ENCODE measurements at places on chromosomes 11 and 22. TPM values are rescaled to one million over a fixed set of nuclear protein-coding genes. Genes with fewer than 3 reads are reported as not detected.

- no peaks in the 10 kb centered on the region for H3K27me3 ChIP-seq
- DNase-seq, result no peak
- no peaks in the 10 kb centered on the region for H3K4me1 ChIP-seq
- H3K4me3 ChIP-seq, result no peak overlapping the region
Measured at GRCh38 chr22:43542681-43543521, 131.1 kb downstream of the MPPED1 start.

DNA sequence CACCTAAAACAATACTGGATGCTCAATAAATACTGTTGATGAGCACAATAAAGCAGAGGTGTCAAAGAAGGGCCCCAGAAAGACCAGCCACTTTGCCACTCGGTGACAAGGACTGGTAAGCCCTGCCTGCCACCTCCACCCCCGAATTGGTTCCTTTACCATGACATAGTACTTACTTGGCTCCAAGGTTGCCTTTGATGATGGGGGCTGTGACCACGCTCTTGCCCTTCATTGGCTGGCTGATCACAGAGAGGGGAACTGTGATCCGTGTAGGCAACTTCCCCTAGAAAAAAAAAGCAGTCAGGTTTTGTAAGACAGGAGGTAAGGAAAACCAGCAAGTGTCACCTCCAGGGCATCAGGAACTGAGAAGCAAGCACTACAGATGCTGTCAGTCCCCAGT is 29.7 kb downstream of the NFRKB start:
- no peak overlapping the region for H3K27ac ChIP-seq
- H3K4me3 ChIP-seq, result no peak overlapping the region
- no peaks in the 10 kb centered on the region for H3K36me3 ChIP-seq
- no peaks in the 10 kb centered on the region for H3K27me3 ChIP-seq
- no peaks in the 10 kb centered on the region for H3K4me1 ChIP-seq

GRCh38 chr22:50551160-50551752 is 5.6 kb downstream of the KLHDC7B start:
- no peak overlapping the region for H3K27ac ChIP-seq
- DNase-seq, result no peak
- no peaks in the 10 kb centered on the region for H3K36me3 ChIP-seq
- no peaks in the 10 kb centered on the region for H3K27me3 ChIP-seq

- H3K27ac ChIP-seq, result no peak overlapping the region
- H3K4me3 ChIP-seq, result no peak overlapping the region
- DNase-seq, result no peak
Measured at GRCh38 chr11:95268391-95268790, 37.4 kb upstream of the SESN3 start.

DNA sequence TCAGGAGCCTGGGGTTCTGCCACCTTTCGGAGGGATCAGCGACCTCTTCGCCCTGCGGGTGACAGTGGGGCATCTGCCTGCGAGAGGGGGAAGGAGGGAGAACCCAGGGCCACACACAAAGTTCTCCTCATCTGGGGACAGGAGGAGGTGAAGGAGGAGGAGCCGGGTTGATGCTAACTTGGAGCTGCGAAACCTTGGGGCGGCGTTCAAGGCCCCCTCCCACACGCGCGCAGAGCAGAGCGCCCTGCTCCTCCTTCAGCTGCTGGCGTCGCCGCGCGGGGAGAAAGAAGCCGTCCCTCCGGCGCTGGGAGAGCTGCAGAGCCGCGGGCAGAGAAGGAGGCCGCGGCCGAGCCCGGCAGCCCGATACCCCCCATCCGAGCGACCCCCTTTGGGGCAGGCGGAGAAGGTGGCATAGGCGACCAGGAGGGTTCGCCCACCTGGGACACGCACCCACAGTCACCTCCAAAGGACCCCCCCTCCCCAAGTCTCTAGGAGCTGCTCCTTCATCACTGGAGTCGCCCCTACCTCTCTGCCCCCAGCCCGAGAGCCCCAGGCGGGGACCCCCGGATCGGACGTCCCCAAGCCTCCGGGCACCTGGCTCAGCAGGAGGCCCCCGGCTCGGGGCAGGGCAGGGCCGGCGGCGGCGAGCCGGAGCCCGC is at the start of gene RASD2:
Gene RASD2 (plus strand): TSS at position 237 of the 659 bp plus-strand sequence. CDS start 5,979 bp downstream, outside the sequence.
- H3K27me3 ChIP-seq, result no peaks in the 10 kb centered on the region
- DNase-seq, result no peak
- H3K4me3 ChIP-seq, result peak within 1 kb of the TSS; percentile 56
- H3K27ac ChIP-seq, result no peak within 1 kb of the TSS
- H3K36me3 ChIP-seq, result no peaks in the 10 kb centered on the region
- no peaks in the 10 kb centered on the region for H3K4me1 ChIP-seq

- H3K4me1 ChIP-seq, result no peaks in the 10 kb centered on the region
- no peak for DNase-seq
- H3K36me3 ChIP-seq, result no peaks in the 10 kb centered on the region
Measured at GRCh38 chr11:43674560-43674959, 6.0 kb upstream of the HSD17B12 start.

DNA sequence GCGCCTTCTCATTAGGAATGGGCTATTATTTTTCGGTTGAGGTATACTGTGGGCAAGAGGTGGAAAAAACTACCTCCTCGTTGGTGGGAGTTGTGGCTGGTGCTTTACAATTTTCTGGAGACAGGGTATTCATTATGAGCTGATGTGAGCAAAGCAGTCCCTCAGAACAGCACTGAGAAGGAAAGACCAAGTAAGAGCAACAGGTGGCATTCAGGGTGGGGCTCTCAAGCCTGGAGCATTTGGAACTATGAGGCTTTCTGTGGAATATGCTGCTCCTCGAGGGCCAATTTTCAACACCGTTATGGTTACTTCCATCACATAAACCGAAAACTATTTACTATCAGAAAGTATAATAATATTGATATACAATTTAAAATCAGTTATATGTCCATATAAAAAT is 3.7 kb downstream of the SNX19 start:
- H3K36me3 ChIP-seq, result peaks cover 20% of the 10 kb centered on the region
- DNase-seq, result no peak
- H3K27me3 ChIP-seq, result no peaks in the 10 kb centered on the region
- no peak overlapping the region for H3K27ac ChIP-seq
- H3K4me1 ChIP-seq, result no peaks in the 10 kb centered on the region

- H3K4me1 ChIP-seq, result peaks cover 51% of the 10 kb centered on the region
- H3K27me3 ChIP-seq, result no peaks in the 10 kb centered on the region
- peak overlapping the region; percentile 99 for H3K27ac ChIP-seq
- DNase-seq, result no peak
- no peaks in the 10 kb centered on the region for H3K36me3 ChIP-seq
Measured at GRCh38 chr11:6321961-6322362, 1.7 kb upstream of the CAVIN3 start.

- no peak for DNase-seq
- no peaks in the 10 kb centered on the region for H3K27me3 ChIP-seq
- peak overlapping the region; percentile 38 for H3K27ac ChIP-seq
- H3K4me1 ChIP-seq, result no peaks in the 10 kb centered on the region
- peaks cover 60% of the 10 kb centered on the region for H3K36me3 ChIP-seq
Measured at GRCh38 chr11:119081682-119082260, 2.9 kb upstream of the HMBS start.

DNA sequence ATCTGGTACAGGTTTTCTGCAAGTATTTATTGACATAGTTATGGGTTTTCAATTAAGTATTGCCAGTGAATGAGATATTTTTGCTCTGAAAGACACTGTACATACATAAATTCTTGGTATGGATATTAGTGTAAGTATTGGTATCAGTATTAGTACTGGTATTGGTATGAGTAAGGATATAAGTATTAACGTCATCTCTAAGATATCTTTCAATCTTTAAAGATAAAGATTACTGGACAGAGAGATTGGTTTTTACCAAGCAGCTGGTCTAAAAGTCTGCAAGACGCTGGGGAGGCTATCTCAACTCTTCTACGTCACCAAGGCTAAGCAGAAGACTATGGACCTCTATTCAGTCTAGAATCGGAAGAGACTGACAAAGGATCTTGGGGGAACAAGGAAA is 234.5 kb downstream of the NXPE2 start:
- no peaks in the 10 kb centered on the region for H3K27me3 ChIP-seq
- H3K4me3 ChIP-seq, result no peak overlapping the region
- H3K36me3 ChIP-seq, result no peaks in the 10 kb centered on the region
- H3K4me1 ChIP-seq, result no peaks in the 10 kb centered on the region
- H3K27ac ChIP-seq, result no peak overlapping the region
- no peak for DNase-seq

DNA sequence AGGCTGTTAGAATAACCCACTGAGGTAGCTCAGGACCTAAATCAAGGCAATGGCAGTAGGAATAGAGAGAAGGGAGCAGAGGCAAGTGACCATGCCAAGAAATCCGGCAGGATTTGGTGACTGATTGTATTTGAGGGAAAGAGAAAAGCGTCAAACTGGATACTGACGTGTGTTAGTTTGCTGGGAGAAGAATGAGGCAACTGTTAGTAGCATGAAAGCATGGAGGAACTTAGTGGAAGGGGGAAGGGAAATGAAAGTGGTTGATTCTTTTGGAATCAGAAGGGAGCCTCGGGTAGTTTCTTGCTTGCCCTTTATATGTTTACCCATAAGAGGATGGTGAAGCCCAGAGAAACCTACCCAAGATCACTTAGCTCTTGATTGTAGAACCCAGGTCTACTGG is 8.3 kb downstream of the PPFIBP2 start:
- no peaks in the 10 kb centered on the region for H3K27me3 ChIP-seq
- no peaks in the 10 kb centered on the region for H3K36me3 ChIP-seq
- DNase-seq, result no peak
- H3K4me1 ChIP-seq, result peaks cover 44% of the 10 kb centered on the region
- H3K27ac ChIP-seq, result peak overlapping the region; percentile 87
- no peak overlapping the region for H3K4me3 ChIP-seq

DNA sequence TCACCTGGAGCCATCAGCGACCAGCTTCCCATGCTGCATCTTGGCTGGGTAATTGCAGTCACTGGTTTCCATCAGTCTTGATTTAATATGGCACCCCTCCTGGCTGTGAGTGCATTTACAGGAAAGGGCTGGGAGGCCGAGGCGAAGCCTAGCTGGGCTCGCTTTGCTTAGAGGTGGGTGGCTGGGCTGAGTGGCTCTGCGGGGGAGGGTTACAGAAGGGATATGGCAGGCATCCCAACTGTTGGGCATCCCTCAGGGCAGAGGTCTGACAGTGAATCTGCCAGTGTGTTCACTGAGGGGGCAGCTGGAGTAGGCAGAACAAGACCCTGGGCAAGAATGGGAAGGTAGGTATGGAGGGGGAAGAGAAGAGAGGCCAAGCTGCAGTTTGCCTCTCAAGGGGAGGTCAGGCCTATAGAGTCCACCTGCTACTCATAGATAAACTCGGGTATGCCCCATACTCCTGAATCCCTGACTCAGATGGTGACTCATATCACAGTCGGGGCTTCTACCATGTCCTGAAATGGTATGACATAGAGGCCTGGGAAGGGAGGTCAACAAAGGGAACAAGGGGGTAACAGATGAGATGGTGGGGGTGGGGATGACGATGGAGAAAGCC is 77.5 kb upstream of the PHOX2A start:
- no peaks in the 10 kb centered on the region for H3K4me1 ChIP-seq
- no peaks in the 10 kb centered on the region for H3K27me3 ChIP-seq
- H3K27ac ChIP-seq, result no peak overlapping the region
- no peak for DNase-seq
- H3K4me3 ChIP-seq, result no peak overlapping the region

- no peaks in the 10 kb centered on the region for H3K36me3 ChIP-seq
- no peaks in the 10 kb centered on the region for H3K27me3 ChIP-seq
- no peak for DNase-seq
- no peak overlapping the region for H3K4me3 ChIP-seq
Measured at GRCh38 chr11:95365348-95365747, 134.3 kb upstream of the SESN3 start.

- no peaks in the 10 kb centered on the region for H3K4me1 ChIP-seq
- DNase-seq, result no peak
- H3K27me3 ChIP-seq, result no peaks in the 10 kb centered on the region
- no peak overlapping the region for H3K4me3 ChIP-seq
Measured at GRCh38 chr11:57546869-57547475, 9.6 kb downstream of the SMTNL1 start.

GRCh38 chr22:46422896-46423295 is 87.4 kb downstream of the TRMU start:
- no peak overlapping the region for H3K27ac ChIP-seq
- no peak overlapping the region for H3K4me3 ChIP-seq
- no peaks in the 10 kb centered on the region for H3K36me3 ChIP-seq
- DNase-seq, result no peak

DNA sequence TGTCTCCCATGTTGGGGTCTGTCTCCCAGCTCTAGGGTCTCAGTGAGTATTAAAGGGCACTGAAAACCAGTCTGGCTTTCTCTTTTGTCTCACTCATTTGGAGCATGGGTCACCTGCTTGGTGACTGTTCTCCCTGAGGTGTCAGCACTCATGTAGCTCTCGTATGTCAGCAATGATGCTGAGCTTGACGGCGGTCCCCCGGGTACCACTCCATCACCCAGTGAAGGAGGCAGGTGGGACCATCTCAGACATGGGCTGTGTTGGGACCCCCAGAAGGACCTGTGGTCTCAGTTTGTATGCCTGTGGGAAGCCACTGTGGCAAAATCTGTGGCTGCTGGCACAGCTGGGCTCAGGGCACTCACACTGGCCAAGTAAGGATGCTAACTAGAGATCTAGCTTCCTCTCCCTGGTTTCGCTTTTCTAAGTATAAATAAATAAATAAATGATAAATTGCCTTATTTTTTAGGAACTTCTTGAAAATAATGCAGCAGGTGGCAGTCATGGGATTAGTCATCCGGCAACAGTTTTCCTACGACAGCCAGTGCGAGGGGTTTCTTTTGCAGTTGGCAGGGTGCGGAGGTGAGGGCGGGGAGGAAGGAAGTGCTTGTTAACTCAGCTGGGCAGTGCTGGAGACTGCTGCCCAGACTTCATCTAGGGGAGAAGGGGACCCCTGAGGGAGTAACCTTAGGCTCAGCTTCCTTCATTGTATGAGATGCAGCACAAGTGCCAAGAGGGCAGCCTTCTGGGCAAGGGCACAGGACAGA is 48.8 kb downstream of the OSBP2 start:
- no peaks in the 10 kb centered on the region for H3K27me3 ChIP-seq
- no peak overlapping the region for H3K27ac ChIP-seq
- no peak overlapping the region for H3K4me3 ChIP-seq

- no peak overlapping the region for H3K4me3 ChIP-seq
- no peaks in the 10 kb centered on the region for H3K4me1 ChIP-seq
- no peaks in the 10 kb centered on the region for H3K27me3 ChIP-seq
- H3K36me3 ChIP-seq, result no peaks in the 10 kb centered on the region
- H3K27ac ChIP-seq, result no peak overlapping the region
Measured at GRCh38 chr11:35375332-35376117, 43.8 kb downstream of the SLC1A2 start.

- no peaks in the 10 kb centered on the region for H3K27me3 ChIP-seq
- DNase-seq, result peak; percentile 90
- peak within 1 kb of the TSS; percentile 48 for H3K4me3 ChIP-seq
- H3K4me1 ChIP-seq, result peaks cover 26% of the 10 kb centered on the region
- no peaks in the 10 kb centered on the region for H3K36me3 ChIP-seq
Measured at GRCh38 chr11:57761301-57762234, at the start of gene CTNND1. CTNND1 (plus strand) TSS chr11:57761802; CDS start chr11:57791479, 29,677 bp downstream.

TOMM22 gene
- 28.5 TPM for total RNA-seq

SLC5A1 gene
- total RNA-seq, result not detected

APOL6 gene
- total RNA-seq, result 24.9 TPM

TMEM121B gene
- total RNA-seq, result 0.84 TPM

CTNND1 gene
- 124 TPM for total RNA-seq

FAM180B gene
- total RNA-seq, result 4.4 TPM

ENTHD1 gene
- 3.3 TPM for total RNA-seq

Data from tibial nerve (tissue), 4 donors.